ENCODE measurements at places on chromosomes 6 and 20.

- no peak for DNase-seq
These were observed 234.1 kb downstream of the TMEM242 start for GRCh38 chr6:157089258-157089657.

GRCh38 chr20:18628330-18628920, 40.6 kb downstream of the DTD1 start:
- DNase-seq: no peak

GRCh38 chr6:84902354-84902928, 138.0 kb upstream of the TBX18 start:
- no peak for DNase-seq

- no peak for DNase-seq
These were observed 111.3 kb downstream of the BCKDHB start for GRCh38 chr6:80217794-80218193.

- DNase-seq: no peak
These were observed 14.9 kb upstream of the CST7 start for GRCh38 chr20:24934101-24934661.

GRCh38 chr6:26342106-26343004, 22.6 kb upstream of the BTN3A2 start:
- DNase-seq: no peak

DNA sequence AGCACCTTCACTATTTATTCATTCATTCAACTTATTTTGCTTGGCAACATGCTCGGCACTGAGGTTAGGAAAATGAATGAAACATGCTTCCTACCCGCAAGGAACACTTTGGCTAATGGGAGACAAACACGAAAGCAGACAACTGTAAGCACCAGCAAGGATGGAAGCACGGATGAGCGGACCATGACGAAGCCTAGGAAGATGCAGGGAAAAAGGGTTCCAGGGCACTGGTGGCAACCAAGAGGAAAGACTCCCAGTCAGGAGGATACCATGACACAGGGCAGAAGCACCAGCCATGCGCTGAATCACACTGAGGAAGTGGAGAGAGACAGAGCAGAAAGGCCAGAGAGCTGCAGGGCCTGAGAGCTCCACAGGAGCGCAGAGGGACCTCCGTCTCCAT, 9.8 kb downstream of the PDE10A start:
- no peak for DNase-seq

- DNase-seq: no peak
These were observed 62.6 kb downstream of the SRC start for GRCh38 chr20:37408302-37409193.

DNA sequence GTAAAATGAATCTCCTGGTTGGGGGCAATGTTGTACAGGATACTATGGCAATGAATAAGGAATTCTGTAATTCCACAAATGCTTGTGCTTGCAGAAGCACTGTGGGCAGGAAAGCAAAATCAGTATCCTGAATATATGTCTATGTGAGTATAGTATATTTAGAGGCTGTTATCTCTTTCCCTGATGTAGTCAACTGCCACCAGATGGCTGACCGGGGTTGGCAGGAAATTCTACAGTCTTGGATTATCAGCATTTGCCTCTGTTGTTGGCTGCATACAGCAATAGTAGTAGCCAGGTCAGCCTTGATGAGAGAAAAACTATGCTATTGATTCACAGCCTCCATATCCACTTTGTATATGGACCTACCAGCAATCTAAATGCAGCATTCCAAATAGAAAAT, 425.1 kb upstream of the JAG1 start:
- no peak for DNase-seq

GRCh38 chr6:79813854-79814709, 133.3 kb downstream of the ELOVL4 start:
- DNase-seq: no peak

- no peak for DNase-seq
These were observed 664.8 kb upstream of the GJE1 start for GRCh38 chr6:141467881-141468280.

DNA sequence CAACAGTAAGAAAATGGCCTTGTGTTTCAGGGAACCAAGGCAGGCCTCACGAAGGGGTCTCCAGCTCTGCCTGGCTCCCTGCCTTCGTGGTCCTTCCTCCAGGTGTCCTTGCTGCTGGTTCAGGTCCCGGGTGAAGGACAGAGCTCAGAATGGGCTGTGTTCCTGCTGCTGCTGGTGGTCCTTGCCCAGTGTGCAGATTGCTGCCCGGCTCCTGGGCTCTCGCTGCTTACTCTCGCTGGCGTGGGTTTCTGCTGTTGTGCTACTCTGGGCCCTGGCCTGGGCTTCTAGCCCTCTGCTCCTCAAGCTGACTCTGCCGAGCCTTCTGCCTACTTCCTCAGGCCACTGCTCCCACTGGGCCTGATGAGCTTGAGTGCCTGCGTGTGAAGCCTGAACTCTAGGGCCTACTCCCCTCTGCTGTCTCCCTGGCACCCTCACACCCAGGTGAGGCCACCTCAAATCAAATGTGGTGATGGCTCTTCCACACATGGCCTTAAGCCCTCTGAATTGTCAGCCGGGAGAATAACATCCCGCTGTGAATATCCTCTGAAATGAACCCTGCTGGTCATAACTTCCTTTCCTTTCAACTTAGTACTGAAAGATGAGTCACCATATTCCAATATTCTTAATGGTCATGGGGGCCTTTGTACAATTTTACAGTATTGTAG, 171.6 kb downstream of the FOXC1 start:
- DNase-seq: no peak

DNA sequence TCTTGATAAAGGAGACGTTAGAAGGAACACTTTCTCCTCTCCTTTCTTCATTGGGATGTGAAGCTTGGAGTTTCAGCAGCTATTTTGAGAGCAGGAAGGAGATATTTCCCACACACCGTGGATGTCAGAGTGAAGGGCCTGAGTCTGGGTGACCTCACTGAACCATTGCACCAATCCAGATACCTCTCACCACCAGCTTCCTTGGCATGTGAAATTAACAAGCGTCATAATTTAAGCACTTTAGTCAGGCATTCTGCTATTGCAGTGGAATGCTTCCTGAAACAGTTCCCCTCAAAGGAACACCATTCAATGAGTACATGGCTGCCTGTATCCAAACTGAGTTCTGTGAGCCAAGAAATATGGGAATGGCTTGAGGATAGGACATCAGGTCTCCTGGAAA, 83.7 kb downstream of the CHMP4B start:
- DNase-seq: no peak

GRCh38 chr6:52046456-52046855, 41.0 kb downstream of the PKHD1 start:
- DNase-seq: no peak

Measured in GF-D8 (cell line).